ENCODE measurements at places on chromosomes 4 and X. TPM values are rescaled to one million over a fixed set of nuclear protein-coding genes. Genes with fewer than 3 reads are reported as not detected.

The SLC2A9 gene
- total RNA-seq, result 0.79 TPM

The OPRPN gene
- not detected for total RNA-seq

GRCh38 chr4:111231281-111231680 is 608.4 kb upstream of the PITX2 start:
- H3K27me3 ChIP-seq, result no peaks in the 10 kb centered on the region
- no peak for DNase-seq
- no peak overlapping the region for H3K27ac ChIP-seq
- no peaks in the 10 kb centered on the region for H3K4me1 ChIP-seq
- H3K36me3 ChIP-seq, result no peaks in the 10 kb centered on the region
- H3K4me3 ChIP-seq, result no peak overlapping the region

GRCh38 chr4:154234576-154234975 is 257.0 kb downstream of the DCHS2 start:
- no peak overlapping the region for H3K27ac ChIP-seq
- no peaks in the 10 kb centered on the region for H3K27me3 ChIP-seq
- no peak overlapping the region for H3K4me3 ChIP-seq

- H3K36me3 ChIP-seq, result no peaks in the 10 kb centered on the region
- H3K4me1 ChIP-seq, result no peaks in the 10 kb centered on the region
- DNase-seq, result no peak
- no peaks in the 10 kb centered on the region for H3K27me3 ChIP-seq
Measured at GRCh38 chrX:79630033-79631009, 263.2 kb upstream of the ITM2A start.

DNA sequence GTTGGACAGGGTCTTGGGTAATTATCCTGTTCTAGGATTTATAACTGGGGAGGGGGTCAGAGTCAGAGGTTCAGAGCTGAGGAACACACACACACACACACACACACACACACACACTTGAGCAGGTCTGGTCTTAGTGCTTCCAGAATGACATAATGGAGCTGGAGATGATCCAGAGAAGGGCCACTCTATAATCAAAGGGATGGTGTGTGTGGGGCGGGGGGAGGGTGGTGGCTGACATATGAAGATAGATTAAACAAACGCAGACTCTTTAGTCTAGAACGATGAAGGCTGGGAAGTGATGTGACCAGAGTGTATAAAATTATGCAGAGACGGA is 434 bp upstream of the TMEM255A start:
- peaks cover 37% of the 10 kb centered on the region for H3K27me3 ChIP-seq
- H3K36me3 ChIP-seq, result peaks cover 5% of the 10 kb centered on the region
- no peak overlapping the region for H3K27ac ChIP-seq

DNA sequence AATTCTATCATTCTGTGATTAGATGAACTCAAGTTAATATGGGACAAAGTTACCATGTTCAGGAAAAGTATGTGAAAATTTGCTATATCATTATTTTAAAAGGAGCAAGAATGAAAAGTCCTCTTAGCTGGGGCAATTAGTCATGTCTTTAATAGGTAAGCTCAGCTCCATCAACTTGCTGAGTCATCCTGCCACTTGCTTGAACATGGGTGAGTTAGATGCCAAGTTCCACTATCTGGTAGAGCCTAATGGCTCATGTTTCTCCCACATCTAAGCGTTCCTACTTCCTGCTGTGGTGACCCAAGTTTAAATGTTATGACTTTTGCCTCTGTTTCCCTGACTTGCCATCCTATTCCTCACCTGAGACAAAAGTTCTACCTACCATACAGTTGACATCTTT is 276.8 kb downstream of the ZNF674 start:
- H3K27ac ChIP-seq, result no peak overlapping the region
- no peak overlapping the region for H3K4me3 ChIP-seq

- H3K4me3 ChIP-seq, result no peak overlapping the region
- no peaks in the 10 kb centered on the region for H3K4me1 ChIP-seq
- peaks cover 2% of the 10 kb centered on the region for H3K36me3 ChIP-seq
- no peak overlapping the region for H3K27ac ChIP-seq
Measured at GRCh38 chrX:1034717-1035116, 177.7 kb downstream of the CRLF2 start.

GRCh38 chr4:70902577-70903290 is 565 bp downstream of the MOB1B start:
- H3K4me3 ChIP-seq, result peak overlapping the region; percentile 99
- H3K4me1 ChIP-seq, result no peaks in the 10 kb centered on the region
- no peak overlapping the region for H3K27ac ChIP-seq
- H3K27me3 ChIP-seq, result no peaks in the 10 kb centered on the region
- H3K36me3 ChIP-seq, result peaks cover 20% of the 10 kb centered on the region

GRCh38 chrX:100410901-100411801 is 1.1 kb upstream of the PCDH19 start:
- H3K27me3 ChIP-seq, result peaks cover 48% of the 10 kb centered on the region
- no peak overlapping the region for H3K27ac ChIP-seq
- peak; percentile 35 for DNase-seq

DNA sequence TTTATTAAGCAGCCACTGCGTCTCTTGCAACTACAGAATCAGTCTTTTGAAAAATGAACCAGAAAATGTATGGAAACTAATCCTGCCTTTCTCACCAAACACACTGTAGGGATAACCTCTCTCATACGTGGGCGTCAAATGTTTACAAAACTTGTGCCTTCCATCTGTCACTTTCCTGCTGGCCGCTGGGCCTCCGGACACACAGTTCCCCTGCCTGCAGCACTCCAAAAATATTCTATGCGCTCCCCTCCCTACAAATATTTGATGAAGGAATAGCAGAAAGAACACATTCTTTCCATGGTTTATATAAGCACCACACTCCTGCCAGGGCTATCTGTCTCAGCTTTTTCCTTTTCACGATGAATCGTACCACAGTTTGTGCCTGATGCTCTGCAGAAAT is 14.9 kb upstream of the CYTL1 start:
- H3K4me3 ChIP-seq, result no peak overlapping the region
- no peaks in the 10 kb centered on the region for H3K4me1 ChIP-seq
- H3K36me3 ChIP-seq, result no peaks in the 10 kb centered on the region
- H3K27ac ChIP-seq, result no peak overlapping the region
- no peak for DNase-seq

DNA sequence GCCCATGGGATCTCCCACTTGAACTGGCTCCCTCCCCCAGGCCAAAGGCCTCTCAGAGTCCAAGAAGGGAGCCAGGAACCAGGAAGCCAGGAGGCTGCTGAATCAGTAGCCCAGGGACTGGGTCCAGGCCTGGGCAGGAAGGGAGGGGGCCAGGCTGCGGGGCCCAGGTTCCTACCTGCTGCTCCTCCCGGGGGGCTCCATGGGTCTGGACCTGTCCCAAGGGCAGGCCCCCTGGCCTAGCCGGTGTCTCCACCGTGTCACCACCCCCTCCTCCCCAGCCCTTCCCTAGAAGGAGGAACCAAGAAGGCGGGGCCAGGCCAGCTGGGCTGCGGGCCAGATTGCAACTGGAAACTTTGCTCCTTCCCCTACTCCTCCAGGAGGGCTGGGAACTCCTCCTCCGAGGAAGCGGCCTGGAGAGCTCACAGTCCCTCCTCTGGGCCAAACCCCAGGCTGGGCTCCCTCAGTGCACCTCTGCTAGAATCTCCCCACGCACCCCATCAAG is at the start of gene IQSEC2:
Gene IQSEC2, minus strand, starts transcription at position 264 of the 502 bp plus-strand sequence.
- H3K4me3 ChIP-seq, result no peak within 1 kb of the TSS
- no peaks in the 10 kb centered on the region for H3K4me1 ChIP-seq
- H3K36me3 ChIP-seq, result no peaks in the 10 kb centered on the region
- no peaks in the 10 kb centered on the region for H3K27me3 ChIP-seq
- no peak within 1 kb of the TSS for H3K27ac ChIP-seq

GRCh38 chr4:87192145-87192919 is 28.1 kb downstream of the KLHL8 start:
- H3K27ac ChIP-seq, result no peak overlapping the region
- no peak overlapping the region for H3K4me3 ChIP-seq
- DNase-seq, result no peak
- H3K27me3 ChIP-seq, result no peaks in the 10 kb centered on the region

- H3K27ac ChIP-seq, result no peak overlapping the region
- H3K4me3 ChIP-seq, result no peak overlapping the region
- H3K27me3 ChIP-seq, result no peaks in the 10 kb centered on the region
- DNase-seq, result no peak
- no peaks in the 10 kb centered on the region for H3K36me3 ChIP-seq
Measured at GRCh38 chr4:87532109-87532508, 2.9 kb upstream of the SPARCL1 start.

DNA sequence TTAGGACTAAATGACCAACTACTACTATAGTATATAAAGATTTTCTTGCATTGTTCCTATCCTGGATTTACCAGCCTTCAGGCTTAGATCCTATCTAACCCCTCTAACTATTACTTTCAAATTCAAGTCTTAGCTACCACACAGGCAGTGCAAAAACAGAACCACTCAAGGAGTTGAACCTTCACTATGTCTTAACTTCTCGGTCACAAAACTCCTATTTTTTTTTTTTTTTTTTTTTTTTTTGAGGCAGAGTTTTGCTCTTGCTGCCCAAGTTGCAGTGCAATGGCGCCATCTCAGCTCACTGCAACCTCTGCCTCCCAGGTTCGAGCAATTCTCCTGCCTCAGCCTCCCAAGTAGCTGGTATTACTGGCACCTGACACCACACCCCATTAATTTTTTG is 6.3 kb upstream of the FAM200B start:
- no peak overlapping the region for H3K27ac ChIP-seq
- no peak for DNase-seq
- H3K4me3 ChIP-seq, result no peak overlapping the region
- peaks cover 10% of the 10 kb centered on the region for H3K36me3 ChIP-seq
- H3K4me1 ChIP-seq, result peaks cover 7% of the 10 kb centered on the region
- H3K27me3 ChIP-seq, result no peaks in the 10 kb centered on the region

DNA sequence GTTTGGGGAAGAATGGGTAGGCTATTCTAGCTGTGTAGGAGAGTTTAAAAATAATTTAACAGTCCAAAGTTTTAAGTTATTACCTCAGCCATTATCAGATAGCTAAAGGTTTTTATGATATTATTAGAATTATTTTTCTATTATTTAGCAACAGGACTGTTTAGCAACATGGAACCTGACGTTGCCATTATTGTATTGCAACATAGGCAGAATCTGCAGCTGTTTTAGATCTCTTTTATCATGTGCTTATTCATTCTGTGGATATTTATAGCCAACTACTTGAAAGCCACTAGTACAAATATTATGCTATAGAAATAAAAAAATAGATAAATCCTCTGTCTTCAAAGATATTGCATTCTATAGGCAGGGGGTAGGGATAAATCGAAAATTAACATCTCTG is 382.0 kb upstream of the TRAM1L1 start:
- H3K4me1 ChIP-seq, result peaks cover 2% of the 10 kb centered on the region
- H3K27me3 ChIP-seq, result no peaks in the 10 kb centered on the region
- H3K4me3 ChIP-seq, result no peak overlapping the region

DNA sequence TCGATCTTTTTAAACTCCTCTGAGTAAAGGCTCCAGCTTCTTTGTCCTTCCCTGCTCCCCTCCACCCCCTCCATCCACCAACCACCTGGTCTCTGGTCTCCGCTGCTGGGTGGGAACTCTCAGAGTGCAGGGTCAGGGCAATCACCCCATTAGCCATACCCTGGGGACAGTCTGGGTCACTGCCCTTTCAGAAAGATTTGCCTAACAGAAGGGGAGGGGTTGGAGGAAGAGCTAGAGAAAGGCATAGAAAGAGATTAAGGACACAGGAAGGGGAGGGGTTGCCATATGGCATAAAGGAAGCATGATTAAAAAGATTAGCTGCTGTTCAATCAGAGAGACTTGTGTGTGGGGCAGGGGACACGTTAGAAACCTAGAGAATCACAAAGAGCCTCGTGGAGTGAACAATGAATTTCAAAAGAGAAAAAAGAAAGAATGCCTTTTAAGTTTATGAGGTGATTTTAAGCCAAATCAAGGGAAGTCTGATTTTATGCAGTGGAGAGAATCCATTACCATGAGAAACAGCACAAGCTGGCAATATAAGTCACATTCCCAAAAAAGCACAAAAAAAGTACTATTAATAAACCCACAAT is 115.5 kb upstream of the ACSL4 start:
- no peak overlapping the region for H3K27ac ChIP-seq
- DNase-seq, result peak; percentile 31
- H3K36me3 ChIP-seq, result peaks cover under 1% of the 10 kb centered on the region
- peaks cover 4% of the 10 kb centered on the region for H3K4me1 ChIP-seq
